ENCODE measurements at places on chromosomes 4 and X.

GRCh38 chrX:47583240-47583861 is 1.1 kb downstream of the TIMP1 start:
- no peak for DNase-seq

DNA sequence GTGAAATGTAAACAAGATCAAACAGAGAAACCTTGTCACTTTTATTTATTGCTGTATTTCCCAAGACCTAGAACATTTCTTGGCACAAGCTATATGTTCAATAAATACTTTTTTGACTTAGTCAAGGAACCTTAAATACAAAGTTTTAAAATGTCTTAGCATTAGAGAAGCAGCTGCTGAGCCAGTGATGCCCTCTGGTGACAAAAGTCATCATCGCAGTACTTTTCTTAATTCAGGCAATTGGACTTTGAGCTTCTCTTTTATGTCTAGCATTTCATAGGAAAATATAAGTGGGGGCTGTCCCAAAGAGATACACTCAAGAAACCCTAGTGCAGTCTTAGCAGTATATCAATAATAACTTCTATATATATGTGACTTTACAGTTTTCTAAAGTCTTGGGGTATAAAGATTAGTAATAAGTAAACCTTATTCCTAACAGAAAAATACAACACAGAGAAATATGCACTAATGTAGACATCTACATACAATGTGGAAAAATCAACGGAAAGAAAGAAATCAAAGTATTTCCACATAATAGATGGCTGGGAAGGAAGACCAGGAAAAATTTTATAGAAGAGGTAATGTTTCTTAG is 118.4 kb downstream of the DTHD1 start:
- DNase-seq: no peak

DNA sequence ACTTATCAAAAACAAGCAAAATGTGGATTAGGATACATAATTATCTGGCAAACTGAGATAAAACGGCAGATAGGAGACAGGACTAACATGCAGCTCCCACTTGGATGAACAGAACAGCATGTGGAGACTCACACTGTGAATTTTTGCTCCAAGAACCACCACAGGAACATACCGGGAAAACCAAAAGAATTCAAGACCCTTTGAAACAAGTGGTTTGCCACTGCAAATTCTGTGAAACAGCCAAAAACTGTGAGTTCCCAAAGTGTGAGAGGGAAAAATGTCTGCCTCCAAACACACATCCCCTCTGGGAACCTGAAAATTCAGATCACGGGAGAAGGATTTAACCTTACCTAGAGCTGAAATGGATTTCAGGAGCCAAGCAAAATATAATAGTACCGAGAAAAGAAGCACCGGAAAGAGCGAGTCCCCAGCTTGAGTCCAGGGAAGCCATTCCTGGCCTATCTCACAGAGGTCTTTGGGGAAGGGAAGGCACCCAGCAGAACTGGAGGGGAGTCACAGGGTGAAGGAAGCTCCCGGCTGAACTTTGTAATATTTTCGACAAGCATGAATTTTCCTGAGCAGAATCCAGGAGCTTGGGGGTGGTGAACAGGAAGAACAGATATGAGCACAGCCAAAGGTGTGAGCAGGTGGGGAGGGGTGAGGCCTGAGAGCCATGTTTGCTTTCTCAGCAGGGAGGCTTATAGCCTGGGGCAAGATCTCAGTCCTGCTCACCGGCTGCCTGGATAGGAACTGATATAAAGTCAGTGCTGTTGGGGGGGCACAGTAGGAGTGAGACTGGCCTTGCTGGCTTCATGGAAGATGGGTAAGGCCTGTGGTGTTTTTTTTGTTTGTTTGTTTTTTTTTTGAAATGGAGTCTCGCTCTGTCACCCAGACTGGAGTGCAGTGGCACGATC is 23.9 kb downstream of the MANBA start:
- DNase-seq: peak; percentile 70

GRCh38 chr4:16122308-16122711 is 38.5 kb upstream of the PROM1 start:
- DNase-seq: no peak

DNA sequence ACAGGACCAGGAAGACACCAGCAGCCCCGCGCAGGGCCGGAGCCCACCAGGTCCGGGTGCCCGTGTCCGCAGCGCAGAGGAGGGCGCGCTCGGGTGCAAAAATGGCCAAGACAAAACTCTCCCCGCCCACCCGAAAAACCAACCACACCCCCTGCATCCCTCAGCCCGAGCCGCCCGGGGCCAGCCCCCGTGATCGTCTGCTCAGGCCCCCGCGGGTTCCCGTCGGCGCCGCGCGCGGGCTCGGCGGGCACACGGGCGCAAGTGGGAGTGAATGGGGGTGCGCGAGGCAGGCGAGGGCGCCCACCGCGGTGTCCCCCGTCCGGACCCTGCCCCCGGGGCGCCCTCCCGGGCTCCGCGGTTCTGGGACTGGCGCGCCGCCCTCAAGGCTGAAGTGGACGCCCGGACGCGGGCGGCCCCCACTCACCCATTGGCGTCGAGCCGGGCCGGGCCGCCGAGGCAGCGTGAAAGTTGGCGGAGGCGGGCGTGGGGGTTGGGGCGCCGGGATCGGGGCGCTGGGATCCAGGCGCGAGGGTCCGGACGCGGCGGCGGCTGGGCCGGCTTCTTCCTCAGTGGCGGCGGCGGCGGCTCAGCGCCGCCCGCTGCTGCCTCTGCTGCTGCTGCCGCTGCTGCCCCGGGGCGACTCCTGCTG is 393 bp downstream of the SH3KBP1 start:
- DNase-seq: no peak

- DNase-seq: no peak
Observed at GRCh38 chrX:13014111-13015096, 30.0 kb downstream of the FAM9C start.

DNA sequence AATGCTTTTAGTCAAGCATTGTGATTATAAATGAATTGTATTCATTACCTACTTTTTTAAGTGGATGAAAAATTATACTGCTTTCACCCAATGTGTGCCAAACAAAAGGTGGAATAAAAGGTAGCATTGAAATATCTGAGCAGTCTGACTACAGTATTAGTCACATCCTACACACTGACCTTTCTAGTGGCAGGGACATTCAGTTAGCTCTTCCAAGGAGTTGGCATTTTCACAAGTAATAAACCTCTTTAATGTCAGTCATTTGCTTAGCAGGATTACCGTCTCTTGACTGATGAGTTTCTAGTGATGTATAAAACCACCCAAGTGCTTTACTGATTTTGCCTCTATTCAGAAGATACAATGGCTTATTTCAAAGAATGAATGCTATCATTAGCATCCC is 687.9 kb downstream of the ARAP2 start:
- DNase-seq: no peak

GRCh38 chrX:41005445-41005992 is 79.7 kb upstream of the USP9X start:
- DNase-seq: no peak

DNA sequence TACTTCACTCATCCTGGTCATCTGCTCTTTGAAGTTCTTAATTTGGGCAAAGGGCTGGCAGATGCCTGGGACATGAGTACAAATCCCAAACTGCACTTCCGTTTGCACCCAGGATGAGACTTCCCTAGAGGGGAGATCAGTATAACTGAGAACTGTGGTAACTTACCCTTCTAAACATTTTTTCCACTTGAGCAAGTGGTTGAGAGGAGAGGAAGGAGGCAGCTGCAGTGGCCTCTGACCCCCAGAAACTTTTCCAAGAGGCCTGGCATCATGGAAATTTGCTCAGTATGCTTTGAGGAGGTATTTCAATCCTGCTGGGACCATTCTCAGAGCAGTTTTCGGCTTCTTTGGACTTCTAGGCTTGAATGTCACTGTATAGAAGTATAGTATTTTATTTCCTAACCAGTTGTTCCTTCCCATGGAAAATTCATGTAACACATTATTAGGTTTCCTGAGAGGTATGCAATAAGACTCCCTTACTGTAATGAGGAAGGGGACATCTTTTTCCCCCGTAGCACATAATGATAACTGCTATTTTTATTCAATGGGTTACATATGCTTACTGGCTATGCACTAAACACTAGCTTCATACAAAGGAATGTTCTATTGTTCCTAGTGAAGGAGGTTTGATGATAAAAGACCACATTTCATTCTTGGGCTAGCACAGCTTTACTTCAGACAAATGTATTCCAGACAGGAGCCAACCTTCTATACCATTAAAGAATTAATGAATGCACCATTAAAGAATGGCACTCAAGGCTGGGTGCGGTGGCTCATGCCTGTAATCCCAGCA is 129.3 kb downstream of the SHROOM3 start:
- peak; percentile 64 for DNase-seq

GRCh38 chr4:176791591-176792325 is 964 bp downstream of the VEGFC start:
- peak; percentile 41 for DNase-seq

- no peak for DNase-seq
Observed at GRCh38 chr4:4269856-4270255, 20.1 kb downstream of the LYAR start.

DNA sequence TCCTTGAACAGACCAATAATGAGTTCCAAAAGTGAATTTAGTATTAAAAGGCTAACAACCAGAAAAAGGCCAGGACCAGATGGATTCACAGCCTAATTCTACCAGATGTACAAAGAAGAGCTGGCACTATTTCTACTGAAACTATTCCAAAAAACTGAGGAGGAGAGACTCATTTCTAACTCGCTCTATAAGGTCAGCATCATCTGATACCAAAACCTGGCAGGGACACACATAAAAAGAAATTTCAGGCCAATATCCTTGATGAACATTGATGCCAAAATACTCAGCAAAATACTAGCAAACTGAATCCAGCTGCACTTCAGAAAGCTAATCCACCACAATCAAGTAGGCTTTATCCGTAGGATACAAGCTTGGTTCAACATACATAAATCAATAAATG is 35.8 kb upstream of the USP46 start:
- no peak for DNase-seq

DNA sequence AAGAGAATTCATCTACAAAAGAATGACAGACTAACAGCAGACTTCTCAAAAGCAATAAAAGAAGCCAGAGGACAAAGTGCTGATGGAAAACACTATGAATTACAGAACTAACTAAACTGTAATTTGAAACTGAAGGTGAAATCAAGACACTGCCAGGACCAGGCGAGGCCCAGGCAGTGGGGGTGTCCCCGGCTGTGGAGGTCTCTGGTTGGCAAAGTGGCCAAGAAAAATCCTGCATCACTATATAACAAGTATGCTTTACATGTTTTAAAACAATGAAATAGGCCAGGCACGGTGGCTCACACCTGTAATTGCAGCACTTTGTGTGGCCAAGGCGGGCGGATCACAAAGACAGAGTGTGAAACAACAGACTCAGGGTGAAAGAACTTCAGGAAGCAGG is 32.9 kb downstream of the CHM start:
- DNase-seq: no peak

DNA sequence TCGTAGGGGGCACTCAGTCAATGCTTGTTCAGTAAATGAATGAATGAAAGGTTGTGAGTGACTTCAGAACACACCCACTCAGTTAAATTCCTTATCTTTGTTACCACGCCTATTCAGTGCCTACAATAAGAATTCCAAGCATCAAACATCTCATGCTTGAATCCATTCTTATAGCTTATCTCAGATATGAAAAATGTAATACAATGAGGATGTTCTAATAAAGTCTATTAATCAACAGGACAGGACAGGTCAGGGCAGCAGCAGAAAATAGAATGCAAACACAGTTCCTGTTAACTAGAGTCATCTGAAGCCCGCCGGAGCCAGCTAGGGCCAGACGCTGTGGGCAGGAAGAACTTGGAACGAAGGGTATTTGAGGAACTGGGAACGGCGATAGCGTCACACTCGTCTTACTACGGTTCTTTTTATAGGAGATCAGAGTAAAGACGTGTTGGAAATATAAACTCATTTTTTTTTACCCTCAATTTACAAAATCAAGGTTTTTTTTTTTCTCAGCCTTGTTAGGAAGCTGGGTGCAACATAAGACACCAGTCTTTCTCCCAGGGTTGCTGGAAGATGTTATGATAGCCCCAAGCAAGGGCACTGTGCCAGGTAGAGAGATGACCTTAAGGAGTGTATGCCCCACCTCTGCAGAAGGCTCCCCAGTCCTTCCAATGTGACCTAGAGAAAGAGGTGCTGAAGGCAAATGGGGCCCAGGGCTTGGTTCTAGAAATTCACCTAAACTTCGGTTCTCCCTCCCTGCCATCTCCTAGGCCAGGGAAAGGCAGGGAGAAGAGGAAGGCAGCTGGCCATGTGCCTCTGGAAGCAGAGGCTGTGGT is 48.3 kb downstream of the SEL1L3 start:
- DNase-seq: peak; percentile 53

GRCh38 chrX:105725228-105725627 is 97.1 kb upstream of the NRK start:
- no peak for DNase-seq

GRCh38 chr4:5900844-5901243 is 8.0 kb upstream of the CRMP1 start:
- DNase-seq: no peak

GRCh38 chr4:108556588-108557200 is 63.7 kb upstream of the RPL34 start:
- DNase-seq: no peak

DNA sequence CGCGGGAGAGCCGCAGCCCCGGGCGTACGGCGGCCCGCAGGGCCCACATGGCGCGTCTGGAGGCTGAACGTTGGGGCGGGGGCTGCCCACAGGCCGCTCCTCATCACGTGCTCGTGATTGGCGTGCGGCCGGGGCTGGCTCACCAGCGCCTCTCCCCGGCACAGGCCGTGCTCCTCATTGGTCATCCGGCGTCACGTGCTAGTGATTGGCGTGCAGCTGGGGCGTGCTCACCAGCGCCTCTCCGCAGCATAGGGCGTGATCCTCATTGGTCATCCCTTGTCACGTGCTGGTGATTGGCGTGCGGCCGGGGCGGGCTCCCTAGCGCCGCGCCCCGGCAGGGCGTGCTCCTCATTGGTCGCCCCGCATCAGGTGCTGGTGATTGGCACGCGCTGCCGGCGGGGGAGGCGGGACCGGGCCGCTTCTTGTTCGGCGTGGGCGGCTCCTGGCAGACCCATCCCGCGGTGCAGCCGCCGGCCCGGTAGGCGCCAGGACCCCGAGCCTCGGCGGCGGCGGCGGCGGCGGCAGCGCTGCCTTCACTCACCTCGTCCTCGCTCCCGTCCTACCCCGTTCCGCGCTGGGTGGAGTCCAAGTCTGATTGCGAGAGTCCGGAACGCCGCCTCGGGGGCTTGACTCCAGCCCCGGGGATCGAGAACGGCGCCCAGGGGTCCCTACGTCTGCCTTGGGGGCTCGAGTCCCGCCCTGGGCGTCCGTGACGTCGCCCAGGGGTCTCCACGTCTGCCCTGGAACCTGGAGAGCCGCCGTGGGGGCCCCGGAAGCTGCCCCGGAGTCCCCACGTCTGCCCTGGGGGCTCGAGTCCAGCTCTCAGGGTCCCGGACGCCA is at the start of gene GTPBP6:
Gene GTPBP6, minus strand, starts transcription at position 58 of the 840 bp plus-strand sequence. Its CDS starts 9 bp downstream, at position 49.
- peak; percentile 100 for DNase-seq

- DNase-seq: peak; percentile 73
Observed at GRCh38 chr4:74223801-74224200, 65.9 kb downstream of the MTHFD2L start.

DNA sequence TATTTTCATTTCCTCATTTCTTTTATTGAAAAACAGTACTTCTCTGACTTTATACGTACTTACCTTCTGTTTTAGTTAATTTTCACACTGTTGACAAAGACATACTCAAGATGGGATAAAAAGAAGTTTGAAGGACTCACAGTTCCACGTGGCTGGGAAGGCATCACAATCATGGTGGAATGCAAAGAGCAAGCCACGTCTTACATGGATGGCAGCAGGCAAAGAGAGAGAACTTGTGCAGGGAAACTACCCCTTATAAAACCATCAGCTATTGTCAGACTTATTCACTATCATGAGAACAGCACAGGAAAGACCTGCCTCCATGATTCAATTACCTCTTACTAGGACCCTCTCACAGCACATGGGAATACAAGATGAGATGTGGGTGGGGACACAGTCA is 20.7 kb upstream of the UGT2B15 start:
- DNase-seq: no peak

GRCh38 chr4:574346-575161 is 1.5 kb downstream of the TMEM271 start:
- DNase-seq: no peak
